Hematopoietic multipotent progenitor cell treated with erythropoietin and hydrocortisone succinate and interleukin-3 and kit ligand, for 8 days (in vitro differentiated cells): ENCODE measurements at places on chromosomes 13 and 19.

DNA sequence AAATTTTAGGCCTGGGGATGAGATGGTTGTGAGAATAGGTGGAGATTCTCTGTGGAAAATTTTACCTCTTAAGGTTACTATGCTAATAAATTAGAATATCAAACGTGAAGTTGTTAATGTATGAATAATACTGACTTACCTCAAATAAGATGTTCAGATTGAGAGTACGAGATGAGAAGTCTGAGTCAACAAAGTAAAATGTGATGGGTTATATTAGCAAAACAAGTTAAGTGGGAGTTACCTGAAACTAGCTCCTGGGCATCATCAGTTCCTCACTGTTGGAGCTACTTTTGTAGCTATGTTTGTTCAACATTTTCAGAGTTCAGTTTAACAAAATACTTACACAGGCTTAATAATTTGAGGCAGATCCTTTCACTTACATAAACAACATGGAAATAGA, 108.6 kb downstream of the PIBF1 start:
- DNase-seq, result no peak

DNA sequence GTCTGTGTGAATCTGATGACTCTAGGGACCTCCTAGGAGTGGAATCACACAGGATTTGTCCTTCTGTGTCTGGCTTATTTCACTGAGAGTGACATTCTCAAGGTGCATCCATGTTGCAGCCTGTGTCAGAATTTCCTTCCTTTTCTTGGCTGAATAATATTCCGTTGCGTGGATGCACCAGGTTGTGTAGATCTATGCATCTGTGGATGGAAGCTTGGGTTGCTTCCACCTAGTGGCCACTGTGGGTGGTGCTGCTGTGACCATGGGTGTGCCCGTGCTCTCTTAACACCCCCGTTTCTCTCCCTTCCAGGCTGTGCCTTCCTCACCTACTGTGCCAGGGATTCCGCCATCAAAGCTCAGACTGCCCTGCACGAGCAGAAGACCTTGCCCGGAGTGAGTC, 26.2 kb downstream of the CELF5 start:
- peak; percentile 41 for DNase-seq

- no peak for DNase-seq
Measured at GRCh38 chr19:16204005-16204294, 6.2 kb downstream of the AP1M1 start.

DNA sequence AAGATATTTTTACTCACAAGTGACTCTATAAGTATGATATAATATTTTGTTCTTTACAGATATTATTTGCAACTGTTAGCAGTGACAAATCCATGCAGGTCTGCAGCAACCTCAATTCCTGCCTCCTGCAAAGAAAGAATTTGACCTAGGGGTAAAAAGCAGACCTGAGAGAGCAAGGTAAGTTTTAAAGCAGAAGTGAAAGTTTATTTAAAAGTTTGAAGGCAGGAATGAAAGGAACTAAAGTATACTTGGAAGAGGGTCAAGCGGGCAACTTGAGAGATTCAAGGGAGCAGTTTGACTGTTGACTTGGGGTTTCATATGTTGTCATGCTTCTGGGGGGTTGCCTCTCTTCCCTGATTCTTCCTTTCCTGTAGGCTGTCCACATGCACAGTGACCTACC, 520.1 kb upstream of the PCDH20 start:
- DNase-seq, result no peak

DNA sequence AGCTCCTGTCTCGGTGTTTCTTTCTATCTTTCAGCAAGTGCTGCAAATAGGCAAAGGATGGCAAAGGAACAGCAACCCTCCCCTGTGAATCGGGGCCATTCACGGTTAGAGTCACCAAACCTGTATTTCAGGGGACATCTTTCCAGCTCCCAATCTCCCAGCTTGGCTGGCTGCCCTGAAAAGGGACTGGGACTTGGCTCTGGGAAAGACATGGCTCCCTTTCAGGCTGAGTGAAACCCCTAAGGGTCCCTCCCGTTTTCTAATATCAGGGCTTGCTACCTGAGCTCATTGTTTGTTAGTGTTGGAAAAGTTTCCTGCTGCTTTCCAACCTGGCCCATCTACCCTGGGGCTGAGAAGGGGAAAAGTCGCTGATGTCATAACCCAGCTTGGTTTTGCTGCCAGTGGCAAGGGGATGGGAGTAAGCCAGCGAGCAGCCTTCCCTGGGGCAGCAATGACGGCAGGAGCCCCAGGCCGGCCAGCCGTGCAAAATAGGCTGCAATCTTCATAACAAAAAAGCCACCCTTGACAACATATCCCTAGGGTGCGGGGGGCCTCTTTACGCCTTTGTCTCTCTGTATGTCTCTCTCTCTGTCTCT, 29.9 kb downstream of the SERP2 start:
- no peak for DNase-seq

DNA sequence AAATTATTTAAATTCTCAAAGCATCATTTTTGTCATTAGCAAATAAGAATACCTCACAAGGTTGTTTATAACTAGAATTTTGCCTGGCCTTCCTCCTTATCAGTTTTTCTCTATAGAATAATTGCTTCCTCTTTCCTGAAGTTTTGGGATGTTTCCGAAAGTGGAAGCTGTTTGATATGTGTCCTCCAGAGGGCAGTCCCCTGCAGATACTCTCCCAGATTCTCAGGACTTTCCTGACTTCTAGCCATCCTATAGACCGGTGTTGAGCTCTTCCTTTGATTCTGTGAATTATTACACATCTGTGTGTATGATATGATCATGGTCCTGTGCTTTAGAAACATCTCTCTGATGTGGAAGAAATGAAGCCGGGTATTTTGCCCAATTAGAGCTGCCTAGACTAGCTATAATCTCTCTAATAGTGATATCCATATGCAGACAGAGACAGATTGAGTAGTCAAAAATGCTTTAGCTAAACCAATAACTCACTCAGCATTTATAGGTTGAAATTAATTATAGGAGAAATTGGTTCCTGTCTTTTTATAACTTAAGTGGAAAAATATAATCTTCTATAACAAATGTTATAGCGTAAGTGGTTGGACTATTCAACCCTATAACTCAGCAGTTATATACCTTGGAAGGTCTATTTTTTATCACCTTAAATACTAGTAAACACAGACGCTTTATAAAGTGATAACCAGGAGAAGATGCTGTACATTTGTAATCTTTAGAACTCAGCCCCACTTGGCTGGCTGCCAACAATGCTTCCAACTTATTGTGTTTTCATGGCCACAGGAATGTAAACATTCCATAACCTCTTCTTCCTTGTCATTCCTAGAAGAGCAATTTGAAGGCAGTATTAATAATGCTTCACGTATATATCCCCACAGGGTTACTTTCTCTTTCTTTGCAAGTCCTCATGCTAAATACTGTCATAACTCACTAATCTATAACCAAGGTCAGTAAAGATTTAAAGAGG, 201.0 kb upstream of the RXFP2 start:
- DNase-seq, result peak; percentile 6
